ENCODE measurements at places on chromosomes 6 and 20.

- DNase-seq: no peak
Observed at GRCh38 chr6:118123503-118124037, 216.5 kb downstream of the SLC35F1 start.

DNA sequence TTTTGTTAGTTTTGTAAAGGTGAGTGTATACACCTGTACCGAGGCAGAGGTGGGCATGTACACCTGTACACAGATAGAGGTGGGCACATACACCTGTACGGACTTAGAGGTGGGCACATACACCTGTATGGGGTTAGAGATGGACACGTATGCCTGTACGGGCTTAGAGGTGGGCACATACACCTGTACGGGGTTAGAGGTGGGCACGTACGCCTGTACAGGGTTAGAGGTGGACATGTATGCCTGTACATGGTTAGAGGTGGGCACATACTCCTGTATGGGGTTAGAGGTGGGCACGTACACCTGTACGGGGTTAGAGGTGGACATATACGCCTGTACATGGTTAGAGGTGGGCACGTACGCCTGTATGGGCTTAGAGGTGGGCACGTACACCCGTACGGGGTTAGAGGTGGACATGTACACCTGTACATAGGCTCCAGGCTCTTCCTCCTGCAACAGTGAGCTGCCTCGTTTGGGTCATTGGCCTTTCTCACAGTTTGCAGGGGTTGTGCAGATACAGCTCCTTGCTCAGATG, 63.7 kb downstream of the PHACTR3 start:
- DNase-seq: no peak

DNA sequence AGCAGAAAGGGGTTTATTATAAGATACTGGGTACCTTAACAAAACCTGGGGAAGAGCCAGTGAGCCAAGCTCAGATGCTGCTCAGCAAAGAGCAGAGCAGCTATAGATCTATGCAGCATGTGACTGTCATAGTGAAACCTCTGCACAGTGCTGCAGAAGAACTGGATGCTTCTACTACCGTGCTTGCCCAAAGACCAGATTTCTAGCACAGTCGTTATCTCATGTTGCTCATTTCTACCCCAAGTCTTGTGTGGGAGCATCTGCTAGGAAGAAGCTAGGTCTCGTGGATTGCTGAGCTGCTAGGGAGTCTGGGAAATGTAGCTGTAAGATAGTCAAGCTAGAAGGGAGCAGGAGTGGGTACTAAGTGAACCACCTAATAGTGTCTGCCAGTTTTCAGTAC, 31.7 kb upstream of the GNRH2 start:
- DNase-seq: no peak

GRCh38 chr20:54029176-54029575, 41.2 kb downstream of the BCAS1 start:
- no peak for DNase-seq

GRCh38 chr20:57265336-57265996, 975 bp downstream of the BMP7 start:
- no peak for DNase-seq

- peak; percentile 96 for DNase-seq
Observed at GRCh38 chr6:33391278-33391921, at the start of gene KIFC1. KIFC1 (plus strand) TSS chr6:33391823; CDS start chr6:33391986, 163 bp downstream.

DNA sequence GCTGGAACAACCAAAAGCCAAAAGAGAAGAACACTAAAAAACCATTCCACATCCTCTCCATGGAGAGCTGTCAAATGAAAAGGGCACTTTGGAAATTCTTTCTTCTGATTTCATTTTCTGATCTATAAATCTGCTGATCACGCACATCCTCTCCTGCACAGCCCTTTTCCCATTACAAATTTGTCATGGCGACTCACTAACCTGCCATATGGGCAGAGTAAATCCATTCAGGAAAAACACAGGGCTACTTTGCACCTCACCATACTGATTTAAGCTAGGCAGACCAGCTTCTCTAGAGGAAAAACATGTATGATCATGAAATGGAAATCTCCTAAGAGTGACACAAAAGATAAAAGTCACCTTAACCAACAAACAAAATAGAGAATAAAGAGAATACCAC, 26.0 kb downstream of the TOMM6 start:
- no peak for DNase-seq

DNA sequence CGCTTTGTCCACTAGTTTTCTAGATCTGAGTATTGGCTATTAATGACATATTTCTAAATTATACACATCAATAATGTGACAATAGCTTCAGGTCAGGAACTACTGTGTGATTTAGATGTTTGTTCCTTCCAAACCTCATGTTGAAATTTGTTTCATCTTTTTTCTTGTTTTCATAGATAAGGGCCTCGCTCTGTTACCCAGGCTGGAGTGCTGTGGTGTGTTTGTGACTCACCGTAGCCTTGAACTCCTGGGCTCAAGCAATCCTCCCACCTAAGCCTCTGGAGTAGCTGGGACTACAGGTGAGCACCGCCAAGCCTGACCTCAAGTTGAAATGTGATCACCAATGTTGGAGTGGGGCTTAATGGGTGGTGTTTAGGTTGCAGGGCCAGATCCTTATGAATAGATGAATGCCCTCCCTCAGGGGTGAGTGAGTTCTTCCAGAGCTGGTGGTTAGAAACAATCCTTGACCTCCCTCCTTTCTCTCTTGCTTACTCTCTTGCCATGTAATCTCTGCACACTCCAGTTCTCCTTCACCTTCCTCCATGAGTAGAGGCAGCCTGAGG, 5.9 kb upstream of the NQO2 start:
- no peak for DNase-seq

DNA sequence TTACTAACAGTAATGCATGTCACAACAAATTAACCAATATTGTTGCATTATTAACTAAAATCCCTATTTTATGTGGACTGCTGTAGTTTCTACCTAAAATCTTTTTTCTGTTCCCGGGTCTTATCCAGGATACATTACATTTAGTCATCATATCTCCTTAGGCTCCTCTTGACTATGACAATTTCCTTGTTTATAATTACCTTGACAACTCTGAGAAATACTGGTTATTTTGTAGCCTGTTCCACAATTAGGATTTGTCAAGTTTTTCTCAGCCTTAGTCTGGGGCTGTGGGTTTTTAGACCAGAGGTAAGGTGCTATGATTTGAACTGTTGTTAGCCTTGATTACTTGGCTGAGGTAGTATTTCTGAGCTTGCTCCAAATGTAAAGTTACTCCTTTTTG, 3.7 kb downstream of the FBXO5 start:
- no peak for DNase-seq

DNA sequence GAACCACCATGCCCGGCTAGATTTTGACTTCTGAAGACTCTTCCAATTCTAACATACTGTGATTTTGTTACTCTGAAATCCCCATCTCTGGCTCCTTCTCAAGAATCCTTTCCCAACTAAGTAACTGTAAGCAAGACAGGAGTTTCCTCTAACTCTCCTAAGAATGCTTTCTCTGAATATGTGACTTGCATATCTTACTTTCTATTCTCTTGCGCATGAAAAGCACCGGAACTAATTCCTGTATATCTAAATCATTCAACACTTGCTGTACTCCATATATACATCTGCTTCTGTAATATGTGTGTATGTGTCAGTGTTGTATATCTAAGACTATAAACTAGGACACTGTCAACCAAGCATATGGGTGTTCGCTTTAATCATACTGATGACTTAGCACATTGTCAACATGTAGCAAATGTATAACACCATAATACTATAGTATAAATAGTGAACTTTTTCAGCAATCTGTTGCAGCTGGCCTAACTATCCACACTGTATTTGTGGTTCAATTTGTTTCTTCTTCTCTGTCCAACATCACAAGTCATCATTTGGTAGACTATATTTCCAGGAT, 108.1 kb upstream of the PRDM1 start:
- no peak for DNase-seq

DNA sequence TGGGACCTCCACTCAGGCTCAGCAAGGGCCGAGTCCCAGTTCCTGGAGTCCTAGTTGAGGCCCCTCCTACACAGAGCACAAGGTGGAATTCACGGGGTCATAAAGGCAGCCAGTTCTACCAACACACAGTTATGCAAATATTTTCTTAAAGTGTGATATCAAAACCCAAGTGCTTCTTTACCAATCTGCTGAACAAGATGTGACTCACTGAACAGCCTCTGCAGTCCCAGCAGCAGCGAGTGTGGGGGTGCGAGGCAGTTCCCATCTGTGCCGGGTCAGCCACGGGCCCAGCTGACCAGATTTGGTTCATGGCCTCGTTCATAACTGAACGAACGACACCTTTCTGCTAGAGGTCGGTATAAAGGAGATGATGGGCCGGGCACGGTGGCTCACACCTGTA, 4.5 kb upstream of the TCEA2 start:
- no peak for DNase-seq

DNA sequence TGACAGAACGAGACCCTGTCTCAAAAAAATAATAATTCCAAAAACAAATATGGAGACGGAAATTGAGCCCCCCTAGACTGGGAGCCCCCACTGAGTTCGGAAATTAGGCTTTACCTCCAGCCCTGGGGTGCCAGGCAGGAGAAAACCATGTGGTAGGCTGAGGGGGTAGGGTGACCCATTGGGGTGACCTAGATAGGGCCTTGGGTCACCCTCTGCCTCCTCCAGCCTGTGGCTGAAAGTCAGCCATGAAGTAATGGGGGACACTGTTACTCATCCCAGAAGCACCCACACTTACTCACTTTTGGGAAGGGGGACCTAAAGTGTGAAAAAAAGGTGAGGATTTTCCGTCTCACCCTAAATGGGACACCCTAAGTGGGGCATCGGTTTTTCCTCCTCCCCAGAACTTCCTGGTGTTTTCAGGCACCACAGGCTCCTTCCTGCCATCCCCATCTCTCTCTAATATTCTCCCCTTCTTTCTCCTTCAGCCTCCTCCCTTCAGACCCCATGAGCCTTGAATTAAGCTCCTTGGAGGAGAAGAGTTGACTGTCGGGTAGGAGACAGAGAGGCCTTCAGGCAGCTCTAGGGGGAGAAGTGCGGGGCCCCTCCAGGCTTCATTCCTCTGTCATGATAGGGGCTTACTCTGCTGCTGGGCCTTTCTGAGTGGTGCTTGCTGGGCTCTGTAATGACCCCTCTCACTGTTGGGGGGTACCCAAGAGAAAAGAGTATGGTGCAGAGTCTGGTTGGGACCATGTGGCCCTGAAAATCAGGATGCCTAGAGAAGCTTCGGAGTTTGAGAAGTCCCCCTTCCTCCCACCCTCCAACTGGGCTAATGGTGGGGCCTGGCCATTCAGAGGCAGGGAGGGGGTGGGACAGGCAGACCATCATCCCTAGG, 2.4 kb downstream of the LTB start:
- DNase-seq: no peak

GRCh38 chr20:58715391-58715800, 22.8 kb downstream of the NPEPL1 start:
- DNase-seq: no peak

DNA sequence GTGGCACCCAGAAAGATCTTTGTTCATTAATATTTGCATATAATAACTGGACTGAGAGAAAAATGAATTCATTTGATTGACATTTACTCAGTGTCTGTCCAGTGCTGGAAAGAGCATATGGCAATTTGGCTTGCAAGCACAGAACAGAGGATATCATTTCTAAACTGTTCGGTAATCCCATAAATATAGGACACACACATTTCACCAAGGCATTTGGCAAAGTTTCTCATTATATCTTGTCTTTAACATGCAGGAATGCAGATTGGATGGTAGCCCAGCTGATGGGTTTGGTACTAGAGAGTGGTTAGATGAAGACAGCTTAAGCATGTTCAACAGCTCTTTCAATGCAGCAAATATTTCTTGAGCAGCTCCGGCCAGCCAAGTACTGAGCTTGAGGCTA, 259.2 kb downstream of the PRKN start:
- DNase-seq: no peak

GRCh38 chr6:138509371-138509770, 10.1 kb upstream of the NHSL1 start:
- no peak for DNase-seq

GRCh38 chr6:169972101-169972651, 220.8 kb downstream of the ERMARD start:
- no peak for DNase-seq
